ENCODE measurements at places on chromosomes 7 and 10. TPM values are rescaled to one million over a fixed set of nuclear protein-coding genes. Genes with fewer than 3 reads are reported as not detected.

Gene RASA4
- total RNA-seq: 30.4 TPM

Gene GIMAP8
- 49.6 TPM for total RNA-seq

Gene JAKMIP3
- total RNA-seq: not detected

Gene ASAH2
- 0.86 TPM for total RNA-seq

Gene GSTO2
- total RNA-seq: 0.57 TPM

Gene MBL2
- total RNA-seq: not detected
